SIG-M5 (cell line): ENCODE measurements at places on chromosomes 7 and 10.

DNA sequence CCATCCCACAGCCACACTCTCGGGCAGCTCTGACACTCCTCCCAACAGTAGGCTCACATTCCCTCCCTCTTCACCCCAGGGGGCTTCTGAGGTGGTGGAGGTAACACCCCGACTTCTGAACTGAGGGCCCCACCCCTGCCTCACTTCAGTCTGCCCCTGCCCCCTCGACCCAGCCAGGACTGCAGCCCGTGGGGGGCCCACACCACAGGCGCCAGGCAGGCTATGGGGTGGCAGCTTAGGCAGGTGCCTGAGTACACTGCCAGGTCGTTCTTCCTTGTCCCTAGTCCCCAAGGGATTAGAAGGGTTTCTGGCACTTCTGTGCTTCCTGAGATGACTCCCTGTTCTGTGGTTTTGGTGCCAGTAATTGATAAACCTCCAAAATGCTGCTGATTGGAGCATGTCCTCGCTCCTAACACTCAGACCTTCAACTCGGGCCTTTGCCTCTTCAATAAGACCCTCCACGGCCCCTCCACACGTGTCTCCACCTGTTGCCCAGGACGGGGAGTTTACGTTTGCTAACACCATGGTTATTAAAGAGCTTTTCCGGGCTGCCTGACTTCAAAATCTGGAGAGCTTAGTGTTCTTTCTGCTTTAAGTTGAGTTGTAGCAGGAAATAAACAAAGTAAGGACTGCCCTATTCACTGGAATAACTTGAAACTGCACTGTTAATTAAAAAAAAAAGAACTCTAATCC is 23.8 kb upstream of the LARP4B start:
- DNase-seq = no peak

GRCh38 chr7:47600199-47601118 is 18.5 kb upstream of the TNS3 start:
- no peak for DNase-seq

- no peak for DNase-seq
These were observed 604.0 kb upstream of the PFKP start for GRCh38 chr10:2463316-2463715.

- DNase-seq = no peak
These were observed 74.1 kb downstream of the C10orf67 start for GRCh38 chr10:23270531-23270930.

DNA sequence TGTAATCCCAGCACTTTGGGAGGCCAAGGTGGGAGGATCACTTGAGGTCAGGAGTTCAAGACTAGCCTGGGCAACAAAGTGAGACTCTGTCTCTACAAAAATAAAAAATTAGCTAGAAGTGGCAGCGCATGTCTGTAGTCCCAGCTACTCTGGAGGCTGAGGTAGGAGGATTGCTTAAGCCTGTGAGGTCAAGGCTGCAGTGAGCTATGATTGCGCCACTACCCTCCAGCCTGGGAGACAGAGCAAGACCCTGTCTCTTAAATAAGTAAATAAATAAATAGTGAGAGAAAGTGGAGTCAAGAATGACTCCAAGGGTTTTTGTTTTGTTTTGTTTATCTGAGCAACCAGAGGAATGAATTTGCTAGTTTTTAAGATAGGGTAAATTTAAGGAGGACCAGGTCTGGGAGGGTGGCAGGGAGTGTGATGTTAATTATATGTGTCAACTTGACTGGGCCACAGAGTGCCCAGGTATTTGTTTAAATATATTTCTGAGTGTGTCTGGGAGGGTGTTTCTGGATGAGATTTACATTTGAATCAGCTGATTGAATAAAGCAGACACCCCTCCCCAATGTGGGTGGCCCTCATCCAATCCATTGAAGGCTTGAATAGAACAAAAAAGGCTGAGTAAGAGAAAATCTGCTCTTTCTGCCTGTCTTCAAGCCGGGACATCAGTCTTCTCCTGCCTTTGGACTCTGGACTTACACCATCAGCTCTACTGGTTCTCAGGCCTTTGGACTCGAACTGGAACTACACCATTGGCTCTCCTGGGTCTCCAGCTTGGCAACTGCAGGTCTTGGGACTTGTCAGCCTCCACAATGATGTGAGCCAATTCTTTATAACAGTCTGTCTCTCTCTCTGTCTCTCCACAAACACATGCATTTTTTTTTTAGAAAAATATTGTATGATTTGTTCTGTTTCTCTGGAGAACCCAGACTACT is 23.5 kb downstream of the IMPDH1 start:
- DNase-seq = no peak
